ENCODE measurements at places on chromosomes 3 and 15.

GRCh38 chr15:31307270-31308184, 19.1 kb upstream of the KLF13 start:
- no peak for DNase-seq

GRCh38 chr3:129611812-129612533, 5.5 kb upstream of the PLXND1 start:
- DNase-seq = peak; percentile 50

DNA sequence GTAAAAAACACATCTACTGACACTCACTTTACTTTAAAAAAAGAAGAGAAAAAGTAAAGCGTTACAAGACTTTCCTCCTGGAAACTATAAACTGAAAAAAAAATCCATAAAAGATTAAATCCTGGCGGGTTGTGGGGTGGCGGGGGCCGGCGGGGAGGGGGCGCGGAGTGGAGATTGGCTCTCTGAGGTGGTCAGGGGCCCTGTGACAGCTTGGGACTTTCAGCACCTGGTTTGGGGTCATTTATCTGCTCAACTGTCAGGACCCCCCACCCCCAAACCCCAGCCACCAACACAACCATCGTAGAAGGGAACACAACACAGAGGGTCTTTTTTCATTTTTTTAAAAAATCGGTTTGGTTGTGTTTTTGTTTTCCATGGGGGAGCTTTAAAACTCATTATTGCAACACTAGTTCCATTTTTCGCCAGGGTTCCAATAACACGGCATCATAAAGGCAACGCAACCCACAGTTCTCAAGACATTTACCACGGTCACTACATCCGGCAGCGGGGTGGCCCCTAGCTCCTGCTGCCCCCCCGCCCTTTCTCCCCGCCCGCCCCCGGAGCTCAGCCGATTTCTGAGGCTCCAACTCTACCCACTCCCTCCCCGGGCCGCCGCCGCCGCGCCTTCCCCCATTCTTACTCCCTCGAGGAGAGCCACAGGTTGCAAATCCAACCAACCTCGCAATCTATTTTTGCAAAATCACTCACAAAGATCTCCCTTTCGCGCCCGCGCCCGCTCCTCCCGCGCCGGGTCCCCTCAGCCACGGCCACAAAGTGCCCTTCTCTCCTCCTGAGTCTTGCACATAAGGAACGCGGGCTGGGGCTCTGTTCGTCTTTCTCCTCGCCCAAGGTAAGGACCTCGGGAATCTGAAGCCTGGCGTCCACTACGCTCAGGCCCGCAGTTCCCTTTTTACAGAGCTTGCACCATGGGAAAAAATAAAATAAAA, 1.8 kb downstream of the BCL6 start:
- DNase-seq = peak; percentile 53

DNA sequence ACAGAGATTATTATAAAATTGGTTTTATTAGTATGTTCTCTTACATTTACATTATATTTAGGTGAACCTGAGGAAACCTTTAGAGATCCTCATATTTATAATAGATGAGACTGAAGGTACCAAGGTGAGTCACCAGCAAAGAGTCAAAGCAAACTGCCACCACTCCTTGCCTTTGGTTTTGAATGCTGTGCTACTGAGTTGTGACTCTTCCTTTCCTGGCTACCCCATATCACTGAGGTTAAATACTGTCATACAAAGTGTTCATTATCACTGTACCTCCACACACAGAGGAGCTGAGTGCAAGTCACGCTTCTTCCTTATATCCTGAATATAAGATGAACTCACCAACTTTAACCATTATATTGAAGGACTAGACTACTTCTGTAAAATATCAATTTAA, 168.2 kb downstream of the CBLB start:
- no peak for DNase-seq

GRCh38 chr3:12816521-12817342, 20.3 kb downstream of the CAND2 start:
- no peak for DNase-seq

GRCh38 chr3:139112230-139112558, 67.5 kb upstream of the PRR23C start:
- DNase-seq = no peak

- no peak for DNase-seq
Observed at GRCh38 chr15:82922737-82923136, 29.8 kb downstream of the HOMER2 start.

GRCh38 chr3:117610156-117610555, 900.6 kb downstream of the TUSC7 start:
- no peak for DNase-seq

DNA sequence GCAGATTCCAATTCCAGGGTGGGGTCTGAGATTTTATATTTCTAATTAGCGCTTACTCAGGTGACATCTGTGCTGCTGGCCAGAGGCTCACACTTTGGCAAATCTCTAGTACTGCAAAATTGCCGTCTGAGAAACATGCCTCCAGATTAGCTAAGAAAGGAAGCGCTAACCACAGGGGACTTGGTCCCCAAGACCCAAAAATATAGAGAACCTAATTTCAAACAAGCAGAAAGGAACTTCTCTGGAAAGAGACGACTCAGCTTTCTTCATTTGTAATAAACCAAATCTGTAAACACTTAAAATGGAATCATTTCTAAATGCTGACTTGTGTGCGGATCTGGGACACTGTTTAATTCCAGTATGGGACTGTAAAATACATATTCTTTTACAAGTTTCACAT, 55.7 kb downstream of the B3GNT5 start:
- no peak for DNase-seq

DNA sequence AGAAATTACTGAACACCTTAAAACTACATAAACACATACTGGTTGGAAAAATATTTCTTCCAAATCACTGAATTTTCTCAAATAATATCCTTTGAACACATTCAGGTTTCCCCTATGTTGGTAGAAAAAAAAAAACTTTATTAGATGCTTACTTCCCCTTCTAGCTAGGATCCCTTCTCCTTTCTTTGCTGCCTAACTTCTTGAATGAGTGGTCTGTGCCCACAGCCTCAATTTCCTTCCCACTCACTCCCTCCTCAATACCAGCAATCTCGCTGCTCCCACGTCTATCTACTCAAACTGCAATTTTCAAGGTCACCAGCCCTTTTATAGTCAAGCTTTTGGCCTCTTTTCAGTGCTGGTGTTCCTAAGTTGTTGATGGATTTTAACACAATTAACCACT, 8.3 kb downstream of the CD200R1 start:
- DNase-seq = no peak

GRCh38 chr15:92661069-92661468, 5.5 kb upstream of the FAM174B start:
- no peak for DNase-seq

DNA sequence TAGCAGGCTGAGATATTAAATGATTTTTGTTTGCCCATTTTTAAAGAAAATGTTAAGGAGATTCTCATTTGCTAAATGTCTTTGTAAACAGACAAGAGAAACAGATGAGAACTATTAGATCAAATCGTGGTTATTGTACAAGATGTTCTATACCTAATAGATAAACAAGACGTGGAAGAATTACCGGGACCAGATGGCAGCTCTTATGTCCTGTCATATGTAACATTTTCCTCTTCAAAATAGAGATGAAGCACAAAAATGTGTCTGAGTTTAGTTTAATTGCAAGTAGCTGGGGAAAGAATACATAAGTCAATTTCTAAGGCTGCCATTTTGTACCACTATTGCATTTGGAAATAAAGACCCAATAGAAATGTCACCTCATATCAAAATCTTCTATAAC, 553.7 kb downstream of the TUSC7 start:
- no peak for DNase-seq

DNA sequence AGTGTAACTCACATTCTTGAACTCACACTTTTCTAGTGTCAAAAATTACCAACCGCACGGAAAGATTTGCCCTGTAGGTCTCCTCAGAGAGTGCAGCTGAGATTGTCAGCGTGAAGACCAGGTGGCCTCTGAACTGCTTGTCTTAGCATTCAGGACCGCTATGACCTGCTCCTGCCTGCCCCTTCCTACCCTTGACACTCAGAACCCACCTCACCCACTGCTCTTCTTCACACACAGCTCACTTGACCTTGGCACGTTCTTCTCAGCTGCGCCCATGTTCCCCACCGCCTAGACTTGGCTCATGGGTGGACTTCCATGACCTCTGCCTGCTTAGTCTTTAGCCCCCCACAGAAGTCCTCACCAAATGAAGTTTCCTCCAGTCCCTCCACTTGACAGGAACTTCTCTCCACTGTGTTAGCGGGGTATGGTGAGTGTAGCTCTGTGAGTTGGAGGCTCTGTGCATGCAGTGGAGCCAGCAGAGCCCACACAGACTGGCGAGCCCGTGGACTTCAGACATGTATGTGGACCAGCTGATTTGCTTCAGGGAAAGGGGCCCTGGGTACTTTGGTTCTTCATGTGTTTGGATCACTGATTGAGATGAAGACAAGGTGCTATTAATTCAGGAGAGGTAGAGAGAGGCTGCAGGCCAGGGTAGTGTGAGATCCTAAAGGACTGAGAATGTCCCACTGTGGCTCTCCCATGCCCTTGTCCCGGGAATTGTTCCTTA, 221.3 kb downstream of the OPA1 start:
- no peak for DNase-seq

DNA sequence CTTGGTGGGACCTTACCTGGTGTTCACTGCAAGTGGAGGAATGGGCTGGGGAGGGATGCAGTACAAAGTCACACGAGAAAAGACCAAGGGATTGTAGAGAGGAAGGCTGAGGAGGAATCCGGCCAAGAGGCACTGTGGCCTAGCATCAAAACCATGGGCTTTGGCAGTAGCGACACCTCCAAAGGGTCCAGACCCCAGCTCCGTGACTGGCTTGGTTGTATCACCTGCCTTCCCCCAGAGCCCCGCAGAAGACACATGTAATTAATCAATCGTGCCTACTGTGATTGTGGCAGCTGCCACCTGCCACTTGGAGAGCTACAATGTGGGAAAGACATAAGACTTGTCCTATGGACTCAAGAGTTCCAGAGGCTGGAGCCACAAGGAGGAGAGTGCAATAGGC, 54.7 kb downstream of the ST8SIA2 start:
- no peak for DNase-seq

DNA sequence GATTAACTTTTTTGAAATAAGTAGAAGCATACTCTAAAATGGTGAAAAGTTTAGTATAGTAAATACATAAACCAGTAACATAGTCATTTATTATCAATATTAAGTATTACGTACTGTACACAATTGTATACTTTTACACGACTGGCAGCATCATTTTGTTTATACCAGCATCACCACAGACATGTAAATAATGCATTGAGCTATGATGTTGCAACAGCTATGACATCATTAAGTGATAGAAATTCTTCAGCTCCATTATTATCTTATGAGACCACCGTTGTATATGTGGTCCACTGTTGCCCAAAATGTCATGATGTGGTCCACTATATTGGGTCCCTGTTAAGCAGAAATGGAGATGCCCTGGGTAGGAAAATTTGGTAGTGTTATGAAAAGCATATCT, 51.3 kb downstream of the DRD3 start:
- DNase-seq = no peak

DNA sequence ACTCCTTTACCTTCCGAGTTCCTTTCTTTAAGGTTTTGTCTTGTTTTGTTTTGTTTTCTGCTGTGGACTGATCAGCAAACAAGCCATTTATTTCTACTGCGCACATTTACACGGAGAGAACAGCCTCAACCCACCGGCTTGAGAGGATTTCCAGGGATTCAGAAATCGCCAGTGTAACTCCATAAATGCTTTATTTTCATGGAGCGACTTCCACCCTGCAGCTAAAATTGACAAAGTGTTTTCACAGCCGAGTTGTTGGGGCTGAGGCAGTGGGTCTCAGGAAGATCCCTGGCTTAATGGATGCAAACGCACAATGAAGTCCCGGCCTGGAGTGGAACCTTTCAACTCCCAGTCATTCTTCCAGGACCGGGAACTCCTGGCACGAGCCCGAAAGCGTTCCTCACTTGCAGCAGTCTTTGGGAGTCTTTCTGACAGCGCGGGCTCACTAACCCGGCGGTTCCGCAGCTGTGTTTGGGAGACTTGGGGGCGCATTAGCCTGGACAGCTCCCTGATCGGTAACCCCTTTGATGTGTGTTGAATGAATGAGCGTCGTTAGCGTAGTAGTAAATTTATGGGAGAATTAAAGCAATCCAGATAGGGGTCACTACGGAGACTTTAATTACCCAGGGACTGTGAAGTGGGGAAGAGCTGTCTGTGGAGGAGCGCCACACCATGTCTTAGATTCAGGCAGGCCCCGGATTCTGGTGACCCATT, 785 bp upstream of the MYRIP start:
- DNase-seq = no peak

GRCh38 chr3:118761291-118761606, 273.4 kb downstream of the IGSF11 start:
- no peak for DNase-seq

DNA sequence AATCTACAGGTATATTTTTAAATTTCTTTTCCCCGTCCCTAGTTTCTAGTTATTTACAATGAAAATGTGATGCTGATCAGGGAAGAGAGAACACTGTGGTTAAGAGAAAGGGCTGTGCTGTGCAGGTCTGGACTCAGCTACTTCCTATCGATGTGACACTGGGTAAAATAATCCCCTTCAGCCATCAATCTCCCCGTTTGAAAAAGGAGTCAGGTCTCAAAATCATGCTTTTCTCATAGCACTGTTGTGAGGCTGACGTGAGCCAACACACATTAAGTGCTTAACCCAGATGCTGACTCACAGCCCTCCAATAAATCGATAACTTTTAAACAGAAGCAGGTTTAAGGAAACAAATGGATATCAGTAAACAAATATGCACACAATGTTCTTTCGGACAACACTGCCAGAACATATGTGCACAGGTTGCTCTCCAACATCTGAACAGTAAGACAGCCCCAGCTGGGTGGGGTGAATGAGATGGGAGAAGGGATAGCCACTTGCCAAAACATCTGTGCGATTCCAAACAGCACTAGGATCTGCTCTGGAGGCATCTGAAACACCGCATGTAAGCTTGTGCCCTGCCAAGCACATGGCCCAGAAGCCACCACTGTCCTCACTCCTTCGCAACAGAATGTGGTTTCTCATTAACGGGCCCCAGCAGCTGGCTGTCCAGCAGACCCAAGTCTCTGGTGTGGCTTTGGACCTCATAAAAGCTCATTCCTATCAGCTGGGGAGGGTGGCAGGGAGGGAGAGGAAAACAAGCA, 143.2 kb upstream of the PRICKLE2 start:
- no peak for DNase-seq

DNA sequence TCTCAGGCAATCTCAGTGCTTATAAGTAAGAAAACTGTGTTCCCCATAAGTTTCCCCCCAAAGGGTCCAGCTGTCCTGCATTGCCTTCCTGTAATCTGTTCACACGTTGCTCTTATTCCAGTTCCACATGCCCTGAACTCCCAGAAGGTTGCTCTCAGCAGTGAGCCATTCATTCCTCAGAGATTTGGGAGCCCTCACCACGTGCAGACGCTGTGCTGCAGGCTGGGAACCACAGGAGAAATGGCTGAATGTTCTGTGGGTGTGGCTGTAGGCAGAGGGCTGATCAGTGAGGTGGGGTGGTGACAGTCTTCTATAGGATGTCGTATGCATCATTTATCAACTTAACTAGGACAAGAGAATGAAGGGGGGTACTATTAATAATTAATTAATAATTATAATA, 3.3 kb upstream of the THSD4 start:
- peak; percentile 30 for DNase-seq
